ENCODE measurements at places on chromosomes 2 and 18.

DNA sequence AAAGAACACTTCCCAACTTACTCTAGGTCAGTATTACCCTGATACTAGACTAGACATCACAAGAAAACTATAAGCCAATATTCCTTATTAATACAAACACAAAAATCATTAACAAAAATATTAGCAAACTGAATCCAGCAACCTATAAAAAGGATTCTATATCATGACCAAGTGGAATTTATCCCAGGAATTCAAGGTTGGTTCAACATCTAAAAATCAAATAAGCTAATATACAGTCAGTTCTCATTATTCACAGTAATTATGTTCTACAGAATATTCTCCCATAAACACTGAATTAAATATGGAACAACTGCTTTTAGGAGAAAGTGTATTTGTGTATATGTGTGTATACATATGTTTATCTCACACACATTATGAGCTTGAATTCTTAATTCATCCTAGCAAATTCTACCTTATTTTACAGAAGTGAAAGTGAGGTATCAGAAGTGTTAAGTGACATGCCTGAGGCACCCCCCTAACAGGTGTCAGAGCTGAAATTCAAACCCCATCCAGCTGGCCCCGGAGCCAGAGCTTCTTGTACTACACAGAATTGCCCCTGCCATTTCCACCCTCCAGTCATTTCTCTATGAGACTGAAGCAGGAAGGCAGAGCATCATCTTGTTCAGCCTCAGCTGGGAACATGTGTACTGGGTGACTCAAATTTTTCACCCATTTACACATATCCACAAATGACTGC, 77.8 kb downstream of the MALT1 start:
- DNase-seq: no peak

- no peak for DNase-seq
Observed at GRCh38 chr2:217922101-217923006, 80.4 kb downstream of the TNS1 start.

DNA sequence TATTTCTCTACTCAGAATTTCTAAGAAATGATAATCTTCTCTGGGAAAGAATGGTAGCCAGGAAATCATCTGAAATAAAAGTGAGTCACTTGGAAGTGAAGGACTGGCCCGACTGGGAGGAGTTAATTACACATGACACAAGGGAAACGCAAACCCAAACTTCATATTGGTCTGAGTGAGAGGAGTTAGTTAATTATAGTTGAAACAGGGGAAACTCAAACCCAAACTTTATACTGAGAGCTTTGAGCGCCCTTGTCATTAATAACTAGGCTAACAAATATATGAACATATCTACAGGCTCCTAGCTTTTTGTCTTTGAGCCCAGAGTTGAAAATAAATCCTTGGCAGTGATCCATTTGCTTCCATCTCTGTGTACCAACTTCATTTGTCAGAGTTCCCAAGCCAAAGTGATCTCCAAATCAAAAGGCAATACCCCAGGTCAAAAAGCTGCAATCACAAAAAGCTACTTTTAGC, 187.8 kb upstream of the COL3A1 start:
- no peak for DNase-seq

GRCh38 chr18:5431836-5432575, 111.8 kb downstream of the EPB41L3 start:
- no peak for DNase-seq

DNA sequence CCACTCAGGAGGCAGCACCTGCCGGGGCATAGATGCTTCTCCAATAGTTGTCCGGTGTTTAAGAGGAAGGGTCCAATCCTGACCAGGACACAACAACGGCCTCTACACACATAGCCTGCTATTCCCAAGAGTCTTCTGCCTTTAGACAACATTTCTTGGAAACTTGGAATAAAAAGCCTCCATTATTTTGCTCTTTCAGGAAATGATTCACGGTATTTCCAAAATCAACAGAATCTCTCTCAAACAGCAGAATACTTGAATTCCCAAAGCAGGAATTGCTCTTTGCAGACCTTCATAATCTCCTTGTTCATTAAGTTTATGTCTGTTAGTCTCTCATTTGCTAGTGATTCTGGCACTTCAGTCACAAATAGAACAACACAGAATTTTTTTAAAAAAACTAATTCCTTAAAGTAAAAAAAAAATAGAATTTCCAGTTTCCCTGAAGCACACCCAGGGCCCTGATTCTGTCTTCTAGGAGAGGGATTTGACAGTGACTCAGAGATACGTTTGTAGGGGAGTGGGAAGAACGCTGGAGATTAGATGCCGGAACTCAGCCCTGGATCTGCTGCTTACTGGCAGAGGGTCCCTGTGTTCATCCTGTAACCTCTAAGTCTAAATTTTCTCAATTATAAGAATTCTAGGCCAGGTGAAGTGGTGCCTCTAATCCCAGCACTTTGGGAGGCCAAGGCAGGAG, 74.7 kb downstream of the NAB1 start:
- no peak for DNase-seq

DNA sequence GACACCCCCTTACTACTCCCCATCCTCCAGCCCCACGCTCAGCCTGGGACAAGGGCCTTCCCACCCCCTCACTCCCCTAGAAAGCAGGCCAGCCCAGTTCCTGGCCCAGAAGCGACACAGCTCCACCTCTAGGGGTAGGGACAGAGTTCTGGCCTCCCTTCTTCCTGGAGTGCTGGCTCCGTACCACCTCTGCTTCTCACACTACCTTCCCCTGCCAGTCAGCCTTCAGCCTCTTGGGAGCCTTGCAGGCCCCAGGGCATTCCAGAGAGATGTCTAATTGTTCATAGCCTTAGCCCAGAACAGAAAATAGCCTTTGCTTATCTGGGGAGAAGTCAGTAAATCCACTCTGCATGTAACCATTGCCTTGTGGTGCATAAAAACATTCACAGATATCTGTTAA, 13.1 kb upstream of the CATIP start:
- no peak for DNase-seq

DNA sequence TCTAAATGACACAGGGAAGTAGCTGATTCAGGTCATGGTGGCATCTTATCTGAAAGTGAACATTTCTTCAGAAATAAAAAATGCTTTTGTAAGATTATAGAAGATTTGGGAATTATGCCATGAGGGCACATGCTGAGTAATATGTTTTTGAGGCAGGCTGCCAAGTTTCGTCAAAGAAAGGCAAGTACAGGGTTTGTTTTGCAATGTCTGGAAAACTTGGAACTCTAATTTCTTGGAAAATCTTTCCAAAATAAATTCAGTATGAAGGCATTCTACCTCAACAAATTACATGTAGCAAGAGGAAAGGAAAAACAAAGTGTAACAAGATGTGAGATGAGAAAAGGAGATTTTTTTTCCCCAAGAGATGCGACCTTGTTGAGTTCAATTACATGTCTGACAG, 167.7 kb downstream of the PLCL1 start:
- DNase-seq: no peak

DNA sequence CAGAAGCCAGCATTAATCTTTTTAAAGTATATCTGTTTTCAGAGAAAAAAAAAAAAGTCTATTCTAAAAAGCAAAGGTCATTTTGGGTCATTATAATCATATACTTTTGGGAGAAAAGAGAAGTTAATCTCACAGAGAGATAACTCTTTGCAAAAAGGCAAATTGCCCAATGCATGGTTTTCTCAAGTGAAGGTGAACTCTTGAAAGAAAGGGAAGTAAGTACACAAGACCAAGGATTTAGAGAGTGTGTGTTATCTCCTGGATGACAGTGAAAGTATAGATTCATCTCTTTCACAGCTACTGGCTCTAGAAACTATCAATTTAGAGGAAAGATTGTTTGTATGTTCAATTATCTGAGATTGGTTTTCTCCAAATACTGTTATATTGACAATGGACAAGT, 151.4 kb downstream of the CD8B2 start:
- no peak for DNase-seq

- no peak for DNase-seq
Observed at GRCh38 chr2:19873014-19873413, 28.8 kb downstream of the TTC32 start.

DNA sequence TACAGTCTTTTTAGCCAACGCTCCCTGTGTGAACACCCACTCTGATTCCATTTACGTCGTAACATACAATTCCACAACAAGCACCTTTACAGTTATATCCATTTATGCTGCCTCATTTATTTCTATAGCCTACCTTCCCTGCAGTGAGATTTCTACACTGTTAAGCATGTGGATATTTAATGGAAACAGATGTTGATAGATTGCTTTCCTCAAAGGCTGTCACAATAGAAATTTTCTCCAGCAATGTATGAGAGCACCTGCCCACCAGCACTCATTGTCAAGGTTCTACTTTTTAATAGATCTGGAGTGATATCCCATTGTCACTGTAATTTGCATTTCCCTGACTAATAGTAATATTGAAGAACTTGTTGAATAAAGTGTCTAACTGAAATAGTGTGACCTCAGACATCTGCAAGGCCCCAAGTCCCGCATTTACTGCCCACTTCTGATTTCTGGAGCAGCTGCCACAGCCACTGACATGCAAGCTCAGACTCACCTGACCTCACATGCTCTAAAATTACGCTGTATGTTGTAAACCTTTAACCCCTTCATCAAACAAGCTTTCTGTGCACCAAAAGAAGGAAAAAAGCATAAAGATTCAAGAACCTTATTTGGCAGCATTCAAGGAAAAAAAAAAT, 295.1 kb downstream of the CNTNAP5 start:
- no peak for DNase-seq

DNA sequence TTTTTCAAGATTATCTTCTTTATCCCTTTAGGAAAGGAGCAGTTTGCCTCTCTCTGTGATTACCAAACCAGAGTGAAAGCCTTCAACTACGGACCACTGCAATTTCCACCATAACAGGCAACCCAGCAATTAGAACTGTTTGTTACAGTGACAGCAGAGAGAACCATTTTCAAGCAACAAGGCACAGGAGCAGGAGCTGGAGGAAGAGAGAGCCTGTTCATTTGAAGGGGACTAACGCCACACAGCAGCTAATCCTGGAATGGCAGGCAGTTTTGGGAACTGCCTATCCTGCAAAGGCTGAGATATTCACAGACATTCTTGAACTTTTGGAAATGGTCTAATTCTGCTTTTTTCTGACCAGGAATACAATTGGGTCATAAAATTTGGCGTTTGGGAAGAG, 1541.9 kb upstream of the PIK3C3 start:
- DNase-seq: peak; percentile 47

- no peak for DNase-seq
Observed at GRCh38 chr2:239695728-239696240, 295.0 kb upstream of the HDAC4 start.

DNA sequence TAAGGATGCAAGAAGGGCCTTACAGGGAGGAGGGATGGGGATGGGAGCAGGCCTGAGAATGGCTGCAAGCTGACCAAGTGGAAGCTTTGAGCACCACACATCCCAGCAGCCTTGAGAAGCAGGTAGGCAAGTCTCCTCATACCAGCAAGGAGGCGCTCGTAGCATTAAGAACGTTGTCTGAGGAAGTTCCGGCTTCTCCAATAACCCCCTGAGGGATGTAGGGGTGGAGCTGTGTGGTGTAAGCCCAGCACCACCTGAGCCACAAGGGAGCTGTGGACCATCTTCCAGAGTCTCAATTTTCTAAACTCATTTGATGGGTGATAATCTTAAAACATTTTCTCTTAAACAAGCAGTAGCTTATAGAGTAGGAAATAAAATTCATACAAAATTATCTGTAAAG, 50.6 kb downstream of the ST3GAL5 start:
- DNase-seq: no peak

DNA sequence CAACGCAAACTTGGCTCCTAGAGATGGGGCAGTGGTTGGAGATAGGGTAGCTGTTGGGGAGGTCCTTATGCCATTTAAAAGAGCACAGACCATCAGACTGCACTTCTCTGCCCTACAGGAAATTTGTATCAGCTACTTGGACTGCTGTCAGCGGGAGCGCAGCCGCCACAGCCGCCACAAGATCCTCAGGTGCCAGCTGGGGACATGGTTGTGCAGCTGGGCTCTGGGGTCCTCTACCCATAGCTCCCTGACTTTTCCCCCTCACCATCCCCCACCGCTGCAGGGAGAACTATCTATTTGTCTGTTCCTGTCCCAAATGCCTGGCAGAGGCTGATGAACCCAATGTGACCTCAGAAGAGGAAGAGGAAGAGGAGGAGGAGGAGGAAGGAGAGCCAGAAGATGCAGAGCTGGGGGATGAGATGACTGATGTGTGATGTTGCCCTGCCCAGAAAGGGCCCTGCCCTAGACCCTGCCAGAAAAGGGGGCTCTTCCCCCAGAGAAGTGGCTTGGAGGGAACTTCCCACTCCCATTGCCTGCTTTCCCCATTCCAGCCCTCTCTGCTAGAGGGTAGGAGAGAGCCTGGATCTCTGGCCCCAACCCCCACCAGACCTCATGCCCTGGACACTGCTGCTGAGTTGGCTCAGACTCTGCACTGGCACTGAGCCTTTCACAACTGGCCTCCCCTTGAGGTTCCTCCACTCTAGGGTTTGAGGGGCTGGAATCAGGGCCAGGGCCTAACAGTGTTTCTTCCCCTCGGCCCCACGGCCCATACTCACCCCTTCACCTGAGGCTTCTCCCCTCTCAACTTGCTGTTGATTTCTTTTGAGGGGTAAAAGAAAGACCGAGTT, 7.3 kb downstream of the PRADC1 start:
- no peak for DNase-seq

DNA sequence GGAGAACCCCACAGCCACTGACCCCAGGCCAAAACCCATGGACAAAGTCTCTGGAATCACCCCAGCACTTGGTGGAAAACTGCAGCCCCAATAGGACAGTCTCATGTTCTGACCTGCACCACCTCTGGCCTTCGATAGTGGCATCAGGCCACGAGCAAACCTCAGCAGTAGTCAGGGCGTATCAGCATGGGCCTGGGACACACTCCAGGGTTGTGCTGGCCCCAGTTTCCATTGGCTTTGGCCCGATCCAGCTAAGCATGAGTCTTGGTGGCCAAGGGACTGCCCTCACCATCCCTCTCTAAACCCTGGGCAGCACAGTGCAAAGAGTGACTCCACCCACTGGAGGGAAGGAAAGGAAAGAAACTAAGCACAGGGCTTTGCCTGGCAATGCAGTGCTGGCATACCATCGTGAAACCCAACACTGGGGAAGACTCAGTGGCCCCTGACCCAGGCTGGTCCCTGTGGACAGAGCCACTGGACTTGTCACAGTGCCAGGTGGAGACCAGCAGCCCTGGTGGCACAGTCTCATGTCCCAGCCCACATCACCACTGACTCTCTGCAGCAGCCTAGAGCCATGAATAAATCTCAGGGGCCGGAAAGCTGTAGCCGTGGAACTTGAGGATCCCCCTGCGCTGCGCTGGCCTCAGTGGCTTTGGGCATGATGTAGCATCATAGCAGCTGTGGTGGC, 46.3 kb downstream of the ZNF519 start:
- DNase-seq: no peak
